ENCODE measurements at places on chromosomes 5 and 9. TPM values are rescaled to one million over a fixed set of nuclear protein-coding genes. Genes with fewer than 3 reads are reported as not detected.

CAMSAP1 gene
- total RNA-seq = 10.7 TPM

GABBR2 gene
- not detected for total RNA-seq

PCDHGC5 gene
- total RNA-seq = 0.40 TPM

RALGPS1 gene
- total RNA-seq = 3.2 TPM

CER1 gene
- total RNA-seq = not detected
